Stimulated activated CD4-positive, alpha-beta T cell treated with anti-CD3 and anti-CD28 coated beads, Interleukin-15, amount 100 ng/mL, for 48 hours (primary cell): ENCODE measurements at places on chromosomes 6 and 20.

DNA sequence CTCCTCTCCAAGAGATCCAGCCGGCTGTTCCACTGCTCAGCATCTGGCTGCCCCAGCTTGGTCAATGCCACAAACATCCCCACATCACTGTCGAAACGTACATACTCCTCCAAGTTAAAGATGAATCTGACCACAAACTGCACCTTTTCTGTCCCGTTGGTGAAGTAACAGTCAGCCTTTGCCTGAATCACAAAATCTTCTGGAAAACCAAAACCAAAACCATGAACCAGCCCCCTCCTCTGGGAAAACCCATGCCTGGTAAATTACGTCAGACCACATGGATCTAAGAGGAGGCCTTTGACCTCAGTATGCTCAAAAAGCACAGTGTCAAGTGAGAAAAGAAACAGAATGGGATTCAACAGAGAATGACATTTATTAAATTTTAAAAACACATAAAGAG lies 1.7 kb downstream of the HLA-DOB start:
- no peak for DNase-seq

GRCh38 chr20:63107449-63108200 lies 100.9 kb upstream of the BHLHE23 start:
- DNase-seq: no peak

DNA sequence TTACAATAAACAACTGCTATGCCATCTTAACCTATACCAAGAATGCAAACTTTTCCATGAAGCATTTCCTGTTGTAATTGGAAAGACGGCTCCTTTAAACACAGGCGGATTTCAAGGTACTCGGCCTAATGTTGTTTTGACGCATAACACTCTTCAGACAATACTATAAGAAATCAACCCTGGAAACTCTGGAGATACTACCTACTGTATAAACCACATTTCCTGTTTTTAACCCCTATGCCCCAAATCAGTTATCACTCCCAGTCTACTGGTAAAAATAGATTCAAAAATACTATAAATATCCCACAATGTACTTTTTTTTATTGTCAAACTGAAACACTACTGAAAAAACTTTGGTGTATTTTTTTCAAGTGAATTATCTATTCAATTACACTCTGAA lies 118.1 kb downstream of the IRF4 start:
- no peak for DNase-seq

- DNase-seq: no peak
These were observed 127.9 kb upstream of the BACH2 start for GRCh38 chr6:90424580-90424979.

- no peak for DNase-seq
These were observed 124.9 kb upstream of the MAFB start for GRCh38 chr20:40813708-40814630.

GRCh38 chr20:36462440-36463211 lies 78.7 kb upstream of the MYL9 start:
- DNase-seq: no peak

- DNase-seq: no peak
These were observed 112.0 kb upstream of the PDE10A start for GRCh38 chr6:165774903-165775601.

DNA sequence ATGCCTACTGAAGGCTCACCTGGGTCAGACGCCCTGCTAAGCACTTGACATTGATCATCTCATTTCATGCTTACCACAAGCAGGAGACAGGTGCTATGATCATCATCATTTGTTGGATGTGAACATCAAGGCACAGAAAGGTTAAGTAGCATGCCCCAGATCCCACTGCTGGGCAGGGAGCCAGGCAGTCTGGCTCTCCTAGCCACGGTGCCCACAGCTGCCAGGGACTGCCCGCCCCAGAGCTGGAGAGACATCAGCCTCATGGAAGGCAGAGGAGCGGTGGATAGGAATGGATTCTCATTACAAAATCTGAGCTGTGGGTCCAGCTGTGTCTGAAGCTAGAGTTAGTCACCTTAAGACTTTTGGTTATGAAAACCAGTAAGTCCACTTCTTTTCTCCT lies 3.6 kb downstream of the SULF2 start:
- DNase-seq: no peak

GRCh38 chr20:33681728-33682353 lies 4.3 kb downstream of the E2F1 start:
- DNase-seq: no peak

DNA sequence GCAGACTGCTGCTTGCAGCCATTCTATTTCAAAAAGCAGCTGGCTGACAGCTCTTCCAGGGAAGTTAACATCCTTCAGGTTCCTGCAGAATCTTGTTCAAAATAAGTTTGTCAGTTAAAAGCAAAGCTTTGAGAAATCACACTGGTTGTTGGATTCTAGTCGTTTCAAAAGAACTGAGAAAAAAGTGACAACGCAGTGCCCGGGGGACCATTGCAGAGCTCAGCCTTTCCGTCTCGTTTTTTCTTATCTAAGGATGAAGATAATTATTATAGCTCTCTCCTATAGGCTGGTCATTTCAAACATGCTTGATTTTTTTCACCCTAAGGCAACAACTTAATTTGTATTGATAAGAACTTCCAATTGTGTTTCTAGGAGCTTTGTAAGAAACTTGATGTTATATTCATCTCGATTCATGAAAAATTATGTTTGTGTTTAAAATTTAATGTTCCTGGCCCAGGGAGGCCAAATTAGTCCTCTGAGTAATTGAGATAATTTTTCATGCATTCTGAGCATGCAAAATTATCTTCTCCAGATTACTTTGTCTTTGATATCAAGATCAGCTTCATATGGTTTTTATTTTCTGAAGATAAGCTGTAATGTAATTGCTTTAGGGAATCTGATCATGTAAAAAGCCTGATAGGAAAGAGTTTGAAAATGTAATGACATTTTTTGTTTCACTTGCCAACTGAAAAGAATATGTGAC lies 58.4 kb downstream of the SNAP25 start:
- no peak for DNase-seq

DNA sequence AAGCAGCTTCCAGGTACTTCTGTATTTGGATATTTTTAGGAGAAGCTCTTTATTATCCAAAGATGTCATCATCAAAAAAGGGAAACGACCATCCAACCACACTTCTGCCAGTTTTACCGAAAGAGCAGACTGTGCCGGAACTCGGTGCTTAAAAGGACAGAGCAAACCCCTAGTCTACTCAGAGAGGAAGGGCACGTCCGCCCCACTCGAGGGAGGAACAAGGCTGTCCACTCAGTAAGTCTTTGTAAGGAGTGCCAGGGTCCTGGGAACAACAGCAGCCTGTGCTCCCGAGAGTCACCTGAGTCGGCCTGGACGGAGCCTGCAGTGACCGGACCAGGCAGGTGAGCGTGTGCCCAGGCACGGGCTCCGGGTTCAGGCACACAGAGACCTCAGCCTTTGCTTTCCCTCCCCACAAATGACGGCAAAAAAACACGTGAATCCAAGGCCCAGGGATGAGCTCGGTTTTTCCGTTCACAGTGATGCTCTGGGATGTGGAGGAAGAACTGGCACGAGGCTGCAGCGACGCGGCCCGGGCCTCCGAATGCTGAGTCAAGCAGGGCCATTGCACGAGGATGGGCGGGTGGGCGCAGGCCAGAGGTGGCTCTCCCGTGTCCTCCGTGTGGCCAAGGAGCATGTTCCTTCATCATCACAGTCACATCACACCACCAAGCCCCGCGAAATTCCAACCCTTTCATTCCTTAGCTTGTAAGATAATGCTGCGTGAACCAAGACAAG lies 17.4 kb upstream of the SLCO4A1 start:
- no peak for DNase-seq

GRCh38 chr6:41021832-41022231 lies 17.2 kb downstream of the UNC5CL start:
- DNase-seq: no peak

DNA sequence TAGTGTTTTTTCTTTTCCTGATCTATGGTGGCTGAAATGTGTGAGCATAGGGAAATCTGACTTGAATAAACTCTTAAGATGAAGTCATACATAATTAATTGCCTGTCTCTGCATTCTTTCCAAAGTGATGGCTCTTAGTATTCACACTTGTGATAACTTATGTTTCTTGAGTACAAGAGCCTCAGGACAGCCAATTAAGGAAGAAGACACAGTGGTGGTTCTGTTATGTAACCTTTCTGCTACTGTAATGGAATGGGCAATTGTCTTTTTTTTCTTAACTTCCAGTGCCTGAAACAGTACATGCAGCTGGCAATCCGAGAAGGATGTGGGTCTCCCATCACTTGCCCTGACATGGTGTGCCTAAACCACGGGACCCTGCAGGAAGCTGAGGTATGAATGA lies 40.1 kb downstream of the RNF144B start:
- DNase-seq: no peak

DNA sequence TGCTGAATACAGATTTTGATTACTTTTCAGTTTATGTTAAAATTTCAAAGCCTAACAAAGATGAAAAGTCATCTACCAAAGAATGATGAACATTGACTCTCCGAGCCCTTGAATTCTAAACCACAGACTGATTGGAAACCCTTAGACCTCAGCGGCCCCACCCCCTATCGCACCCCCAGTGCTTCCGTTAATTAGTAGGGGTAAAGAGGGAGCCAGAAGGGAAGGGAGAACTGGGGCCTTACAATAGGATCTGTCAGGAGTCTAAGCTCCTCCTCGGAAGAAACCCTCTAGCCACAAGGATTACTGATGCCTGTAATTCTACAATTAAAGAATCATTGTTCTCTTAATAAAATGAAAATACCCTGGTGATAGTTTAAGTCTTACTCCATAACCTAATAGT lies 79.7 kb upstream of the JARID2 start:
- DNase-seq: no peak

DNA sequence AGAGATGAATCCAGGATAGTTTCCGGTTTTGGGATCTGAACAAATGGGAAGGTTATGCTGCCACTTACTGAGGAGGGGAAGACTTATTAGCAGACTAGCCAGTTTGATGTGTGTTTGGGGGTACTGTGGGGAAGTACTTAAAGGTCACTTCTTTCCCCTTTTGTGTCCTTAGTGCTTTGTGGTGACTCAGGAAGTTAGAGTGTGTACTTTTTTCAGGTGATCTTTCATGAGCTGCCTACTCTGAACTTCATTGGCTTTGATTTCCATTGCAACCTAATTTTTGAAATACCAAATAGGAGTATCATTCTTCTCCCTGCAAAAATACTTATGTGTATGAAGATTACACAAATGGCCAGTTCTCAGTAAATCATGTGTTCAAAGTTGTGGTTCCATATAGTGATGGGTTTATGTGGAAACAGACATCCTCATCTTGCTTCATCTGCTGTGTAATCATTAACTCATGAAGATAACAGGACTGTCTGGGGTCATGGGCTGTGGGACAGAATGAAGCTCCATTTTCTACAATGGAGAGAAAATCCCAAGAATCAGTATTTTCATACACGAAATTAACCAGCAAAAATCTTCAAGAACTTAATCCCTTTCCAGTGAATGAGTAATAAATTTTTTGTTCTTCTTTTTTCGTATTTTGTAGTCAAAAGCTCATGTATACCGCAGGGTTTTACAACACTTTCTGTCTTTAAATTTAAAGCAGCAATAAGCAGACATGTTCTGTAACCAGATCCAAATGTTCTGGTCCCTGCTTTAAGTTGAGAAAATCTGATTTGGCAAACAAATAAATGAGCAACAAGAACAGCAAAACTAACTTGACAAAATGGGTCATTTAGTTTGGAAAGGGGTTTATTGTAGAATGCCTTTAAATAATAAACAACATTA lies 272.2 kb upstream of the FLRT3 start:
- DNase-seq: no peak

- DNase-seq: no peak
These were observed 74.5 kb downstream of the GFOD1 start for GRCh38 chr6:13412639-13413465.

- no peak for DNase-seq
These were observed 17.3 kb upstream of the TXLNB start for GRCh38 chr6:139308936-139309603.

- no peak for DNase-seq
These were observed 104.0 kb upstream of the GPR6 start for GRCh38 chr6:109874086-109874485.

DNA sequence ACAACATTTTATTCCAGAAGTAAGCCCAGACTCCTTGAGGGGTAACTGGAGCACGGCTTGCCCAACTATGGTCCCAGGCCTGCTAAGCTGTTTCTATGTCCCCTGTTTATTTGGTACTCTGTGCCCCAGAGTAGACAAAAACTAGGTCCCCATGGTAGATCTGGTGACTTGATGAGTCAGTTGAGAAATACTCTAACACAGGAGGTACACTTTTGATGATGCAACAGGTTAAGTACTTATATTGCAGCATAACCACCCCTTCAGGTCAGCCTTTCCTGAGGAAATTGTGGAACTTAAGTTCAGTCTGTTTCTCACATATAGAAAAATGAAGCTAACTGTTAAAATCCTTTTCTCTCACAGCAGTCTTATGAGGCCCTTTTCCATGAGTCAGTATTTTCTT lies 19.6 kb downstream of the TTPAL start:
- no peak for DNase-seq

GRCh38 chr6:132190097-132190814 lies 211.0 kb downstream of the MOXD1 start:
- no peak for DNase-seq

DNA sequence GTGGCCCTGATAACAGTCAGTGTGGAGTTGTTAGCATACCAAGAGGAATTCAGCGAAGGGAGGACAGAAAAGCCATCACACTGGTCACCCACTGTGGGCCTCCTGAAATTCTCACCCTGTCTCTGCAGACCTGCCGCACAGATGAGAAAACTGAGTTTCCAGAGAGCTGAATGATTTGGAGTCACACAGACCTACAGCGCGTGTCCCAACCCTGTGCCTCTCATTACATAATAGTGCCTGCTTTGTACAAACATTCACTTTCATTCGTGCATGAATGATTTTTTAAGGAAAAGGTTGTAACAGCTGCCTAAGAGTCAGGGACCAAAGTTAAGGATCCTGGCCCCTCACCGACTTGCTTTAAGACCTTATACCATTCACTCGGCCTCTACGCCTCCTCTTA lies 62.7 kb downstream of the THBS2 start:
- no peak for DNase-seq

- no peak for DNase-seq
These were observed 54.5 kb downstream of the TRMT11 start for GRCh38 chr6:126040826-126041225.
